ENCODE measurements at places on chromosomes 4 and X. TPM values are rescaled to one million over a fixed set of nuclear protein-coding genes. Genes with fewer than 3 reads are reported as not detected.

DNA sequence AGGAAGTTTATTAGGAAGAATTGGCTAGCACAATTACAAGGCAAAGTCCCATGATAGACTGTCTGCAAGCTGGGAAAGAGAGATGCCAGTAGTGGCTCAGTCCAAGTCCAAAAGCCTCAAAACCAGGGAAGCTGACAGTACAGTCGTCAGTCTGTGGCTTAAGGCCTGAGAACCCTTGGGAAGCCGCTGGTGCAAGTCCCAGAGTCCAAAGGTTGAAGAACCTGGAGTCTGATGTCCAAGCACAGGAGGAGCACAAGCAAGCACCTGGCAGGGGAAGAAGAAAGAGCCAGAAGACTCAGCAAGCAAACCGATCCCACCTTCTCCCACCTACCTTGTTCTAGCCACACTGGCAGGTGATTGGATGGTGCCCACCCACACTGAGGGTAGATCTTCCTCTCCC is 51.3 kb upstream of the TMEM150C start:
- no peak overlapping the region for H3K27ac ChIP-seq
- H3K4me1 ChIP-seq = no peaks in the 10 kb centered on the region
- H3K4me3 ChIP-seq = no peak overlapping the region
- H3K27me3 ChIP-seq = no peaks in the 10 kb centered on the region
- no peak for DNase-seq
- no peaks in the 10 kb centered on the region for H3K36me3 ChIP-seq

DNA sequence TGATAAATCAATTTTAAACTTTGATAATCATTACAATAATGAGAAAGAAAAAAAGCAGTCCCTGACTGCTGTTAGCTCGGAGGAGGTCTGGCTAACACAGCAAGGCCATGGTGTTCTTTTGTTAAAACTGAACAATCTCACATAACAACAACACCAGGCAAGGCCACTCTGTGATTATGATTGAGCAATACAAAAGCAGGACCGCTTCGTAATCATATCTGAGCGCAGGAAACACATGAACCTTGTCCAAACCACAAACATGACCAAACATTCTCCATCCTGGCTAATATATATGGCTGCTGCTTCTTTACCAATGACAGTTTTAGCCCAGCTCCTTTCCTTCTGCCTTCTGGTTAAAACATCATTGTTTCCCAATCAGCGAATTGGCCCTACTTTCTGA is 76.8 kb upstream of the DDX53 start:
- H3K36me3 ChIP-seq = no peaks in the 10 kb centered on the region
- H3K4me3 ChIP-seq = no peak overlapping the region
- H3K27me3 ChIP-seq = peaks cover 12% of the 10 kb centered on the region
- no peaks in the 10 kb centered on the region for H3K4me1 ChIP-seq
- no peak overlapping the region for H3K27ac ChIP-seq

DNA sequence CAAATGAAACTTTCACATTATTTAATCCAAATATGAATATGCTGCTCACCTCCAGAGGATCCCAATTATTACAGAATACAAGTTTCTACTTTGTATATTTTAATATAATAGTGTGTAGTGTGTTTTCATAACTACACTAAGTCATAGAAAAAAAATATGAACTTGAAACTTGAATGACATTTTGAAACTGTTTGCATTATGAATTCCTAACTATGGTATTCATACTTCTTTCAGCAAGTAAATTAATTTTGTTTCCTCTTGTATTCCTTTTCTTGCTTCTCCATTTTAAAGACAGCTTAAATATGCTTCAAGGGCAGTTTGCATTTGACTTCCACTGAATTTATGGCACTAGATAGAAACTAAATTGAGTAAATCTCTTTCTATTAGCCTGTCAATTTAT is 177.1 kb downstream of the BMPR1B start:
- no peak overlapping the region for H3K27ac ChIP-seq
- no peak overlapping the region for H3K4me3 ChIP-seq
- DNase-seq = peak; percentile 16
- H3K36me3 ChIP-seq = no peaks in the 10 kb centered on the region

DNA sequence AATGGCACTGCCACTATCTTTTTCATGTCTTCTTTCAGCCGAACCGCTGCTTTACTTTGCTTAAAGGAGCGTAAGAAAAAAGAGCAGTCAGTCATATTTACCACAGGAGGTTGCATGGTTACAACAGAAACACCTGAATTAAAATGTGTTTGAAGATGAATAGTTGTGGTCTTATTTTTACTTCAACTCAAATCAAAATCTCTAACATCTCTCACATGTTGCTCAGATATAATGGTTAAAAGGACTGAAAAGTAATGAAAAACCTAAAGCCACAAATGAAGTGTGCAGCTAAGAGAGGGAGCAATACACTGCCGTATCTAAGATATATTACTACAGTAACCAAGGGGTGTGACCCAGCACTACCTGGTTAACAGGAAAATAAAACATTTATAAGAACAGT is 27.4 kb downstream of the FAM13A start:
- H3K27me3 ChIP-seq = no peaks in the 10 kb centered on the region
- no peak for DNase-seq
- no peak overlapping the region for H3K4me3 ChIP-seq
- H3K36me3 ChIP-seq = peaks cover 6% of the 10 kb centered on the region

DNA sequence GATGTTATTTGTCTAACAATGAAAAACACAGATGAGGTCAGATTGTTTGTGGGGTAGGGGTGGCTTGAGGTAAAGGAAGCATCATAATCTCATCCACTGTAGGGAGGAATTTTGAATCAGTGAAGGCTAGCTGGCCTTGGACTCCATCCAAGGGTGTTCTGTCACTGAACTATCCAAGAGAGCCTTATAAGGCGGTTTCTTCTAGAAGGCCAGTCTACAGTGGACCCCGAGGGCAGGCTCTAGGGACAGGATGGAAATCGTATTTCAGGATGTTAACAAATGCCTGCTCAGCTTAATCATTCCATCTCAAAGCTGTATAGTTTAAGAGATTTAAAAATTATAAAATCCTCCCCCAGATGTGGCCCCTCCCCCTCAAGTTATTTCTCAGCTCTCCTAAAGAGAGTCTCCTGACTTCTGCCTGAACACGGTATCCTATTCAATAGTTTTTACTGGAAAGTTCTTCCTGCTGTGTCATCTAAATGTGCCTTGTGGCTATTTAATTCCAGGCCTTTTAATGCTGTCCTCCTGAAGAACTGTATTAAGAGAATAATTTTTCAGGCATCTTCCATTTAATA is 8.0 kb downstream of the IGFBP7 start:
- no peak overlapping the region for H3K4me3 ChIP-seq
- no peaks in the 10 kb centered on the region for H3K36me3 ChIP-seq
- peaks cover 48% of the 10 kb centered on the region for H3K4me1 ChIP-seq
- H3K27ac ChIP-seq = no peak overlapping the region
- H3K27me3 ChIP-seq = no peaks in the 10 kb centered on the region
- peak; percentile 85 for DNase-seq

DNA sequence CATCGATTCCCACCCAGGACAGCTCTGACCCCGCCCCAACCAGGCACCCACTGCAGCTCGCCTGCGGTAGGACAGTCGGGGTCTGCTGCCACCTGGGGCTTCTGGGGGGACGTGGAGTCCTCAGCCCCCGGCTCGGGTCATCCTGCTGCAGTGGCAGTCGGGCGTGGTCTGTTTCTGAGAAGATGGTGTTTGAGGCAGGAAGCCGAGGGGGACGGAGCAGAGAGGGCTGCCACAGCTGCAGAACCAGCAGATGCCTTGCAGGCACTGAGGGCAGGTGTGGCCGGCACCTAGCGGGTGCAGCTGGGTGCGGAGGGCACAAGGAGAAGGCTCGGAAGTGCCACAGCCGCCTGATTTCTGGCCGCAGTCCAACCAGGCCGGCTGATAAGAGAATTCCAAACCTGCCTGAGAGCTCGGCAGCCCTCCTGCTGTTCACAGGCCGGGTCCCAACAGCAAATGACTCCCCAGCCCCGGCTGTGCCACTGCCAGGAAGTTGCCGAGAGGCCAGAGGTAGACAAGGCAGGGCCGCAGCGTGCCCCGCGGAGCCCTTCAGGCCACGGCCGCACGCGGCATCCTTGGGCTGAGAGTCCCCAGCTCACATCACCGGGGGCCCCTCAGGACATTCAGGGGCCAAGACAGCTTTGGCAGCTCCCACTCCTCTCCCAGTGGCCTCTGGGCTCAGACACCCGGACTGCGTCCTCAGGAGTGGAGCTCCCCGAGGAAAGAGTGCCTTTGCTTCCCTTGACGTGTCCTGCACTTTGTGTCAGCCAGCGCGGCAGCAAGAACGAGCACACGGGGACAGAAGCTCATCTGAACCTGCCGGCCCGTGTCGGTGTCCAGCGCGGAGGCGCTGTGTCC is 9.4 kb upstream of the CPLX1 start:
- no peaks in the 10 kb centered on the region for H3K4me1 ChIP-seq
- no peaks in the 10 kb centered on the region for H3K27me3 ChIP-seq
- no peaks in the 10 kb centered on the region for H3K36me3 ChIP-seq
- no peak for DNase-seq
- H3K27ac ChIP-seq = no peak overlapping the region

DNA sequence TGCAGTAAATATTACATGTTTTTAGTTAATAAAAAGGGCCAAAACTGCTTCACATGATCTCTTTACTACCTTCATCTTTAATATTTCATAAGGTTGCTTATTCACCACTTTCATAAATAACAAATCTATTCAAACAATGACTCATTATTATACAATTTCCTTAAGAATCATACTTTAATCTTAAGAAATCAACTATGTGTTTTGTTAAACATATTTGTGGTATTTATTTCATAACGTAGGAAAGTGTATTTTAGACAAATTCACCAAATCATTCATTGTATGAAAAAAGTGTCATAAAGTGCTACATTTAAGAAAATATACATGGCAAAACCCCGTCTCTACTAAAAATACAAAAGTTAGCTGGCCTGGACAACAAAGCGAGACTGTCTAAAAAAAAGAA is 150.5 kb upstream of the RXFP1 start:
- no peak overlapping the region for H3K27ac ChIP-seq
- no peak for DNase-seq
- no peaks in the 10 kb centered on the region for H3K27me3 ChIP-seq
- no peaks in the 10 kb centered on the region for H3K4me1 ChIP-seq
- H3K4me3 ChIP-seq = no peak overlapping the region

GRCh38 chr4:183636923-183637322 is 22.1 kb downstream of the RWDD4 start:
- peaks cover 5% of the 10 kb centered on the region for H3K4me1 ChIP-seq
- H3K27me3 ChIP-seq = no peaks in the 10 kb centered on the region
- H3K4me3 ChIP-seq = no peak overlapping the region
- no peaks in the 10 kb centered on the region for H3K36me3 ChIP-seq
- no peak for DNase-seq
- H3K27ac ChIP-seq = no peak overlapping the region

DNA sequence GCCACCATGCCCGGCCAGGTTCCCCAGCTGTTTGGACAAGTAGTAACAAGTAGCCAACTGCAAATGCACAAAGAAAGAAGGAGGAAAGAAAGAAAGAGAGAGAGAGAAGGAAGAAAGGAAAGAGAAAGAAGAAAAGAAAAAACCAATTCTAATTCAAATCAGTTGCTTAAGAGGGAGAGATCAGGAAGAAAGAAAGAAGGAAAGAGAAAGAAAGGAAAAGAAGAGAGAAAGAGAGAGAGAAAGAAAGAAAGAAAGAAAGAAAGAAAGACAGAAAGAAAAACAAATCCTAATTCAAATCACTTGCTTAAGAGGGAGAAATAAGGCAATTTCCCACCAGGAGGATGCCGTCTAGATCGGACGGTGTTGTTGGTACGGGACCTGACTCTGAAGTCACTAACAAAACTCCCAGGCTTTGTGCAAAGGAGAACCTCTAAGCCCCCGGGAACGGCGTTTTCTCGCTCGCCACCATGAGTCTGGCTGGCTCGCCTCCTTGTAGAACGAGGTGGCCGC is 95.5 kb upstream of the PPP2R3B start:
- no peaks in the 10 kb centered on the region for H3K36me3 ChIP-seq
- DNase-seq = no peak
- no peaks in the 10 kb centered on the region for H3K27me3 ChIP-seq

GRCh38 chr4:48706736-48707135 is 73.3 kb downstream of the FRYL start:
- no peak for DNase-seq
- peaks cover 3% of the 10 kb centered on the region for H3K36me3 ChIP-seq
- peaks cover 6% of the 10 kb centered on the region for H3K4me1 ChIP-seq
- no peak overlapping the region for H3K4me3 ChIP-seq
- no peak overlapping the region for H3K27ac ChIP-seq

- no peak for DNase-seq
- no peaks in the 10 kb centered on the region for H3K4me1 ChIP-seq
- H3K27me3 ChIP-seq = no peaks in the 10 kb centered on the region
- H3K4me3 ChIP-seq = no peak overlapping the region
Observed at GRCh38 chr4:2689114-2689513, 67.0 kb downstream of the TNIP2 start.

- no peak overlapping the region for H3K27ac ChIP-seq
- DNase-seq = no peak
- no peaks in the 10 kb centered on the region for H3K27me3 ChIP-seq
- H3K4me3 ChIP-seq = no peak overlapping the region
- no peaks in the 10 kb centered on the region for H3K36me3 ChIP-seq
Observed at GRCh38 chr4:87260477-87260876, 40.1 kb upstream of the KLHL8 start.

H2BW1 gene
- not detected for total RNA-seq

VCX2 gene
- not detected for total RNA-seq

Measured in lung (tissue), 17 donors.